ENCODE measurements at places on chromosomes 12 and 14.

- H3K27ac ChIP-seq = no peak overlapping the region
- H3K27me3 ChIP-seq = no peaks in the 10 kb centered on the region
- no peak overlapping the region for H3K4me3 ChIP-seq
- H3K4me1 ChIP-seq = no peaks in the 10 kb centered on the region
- no peak for DNase-seq
- no peaks in the 10 kb centered on the region for H3K36me3 ChIP-seq
Measured at GRCh38 chr14:78509516-78509915, 339.3 kb downstream of the NRXN3 start.

DNA sequence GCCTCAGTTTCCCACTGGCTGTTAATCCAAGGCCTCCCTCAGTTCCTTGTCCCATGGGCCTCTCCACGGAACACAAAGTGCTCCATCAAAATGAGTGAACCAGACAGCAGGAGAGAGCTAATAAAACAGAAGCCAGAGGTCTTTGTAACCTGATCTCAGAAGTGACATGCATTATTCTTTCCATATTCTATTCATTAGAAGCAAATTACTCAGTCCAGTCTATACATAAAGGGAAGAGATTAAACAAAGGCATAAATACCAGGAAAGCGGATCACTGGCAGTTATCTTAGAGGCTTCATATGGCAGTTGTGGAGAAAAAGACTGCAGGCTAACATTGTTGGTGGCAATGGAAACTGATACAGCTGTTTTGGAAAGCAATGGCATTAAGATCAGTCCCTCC is 170.6 kb upstream of the GARIN6 start:
- H3K36me3 ChIP-seq = no peaks in the 10 kb centered on the region
- DNase-seq = no peak
- no peaks in the 10 kb centered on the region for H3K27me3 ChIP-seq
- H3K4me1 ChIP-seq = no peaks in the 10 kb centered on the region

GRCh38 chr12:124566997-124567672 is at the start of gene NCOR2:
Gene NCOR2 (minus strand): TSS chr12:124567612. CDS start chr12:124495251, 72,361 bp downstream.
- no peaks in the 10 kb centered on the region for H3K36me3 ChIP-seq
- H3K27me3 ChIP-seq = no peaks in the 10 kb centered on the region
- H3K4me1 ChIP-seq = peaks cover 23% of the 10 kb centered on the region
- H3K27ac ChIP-seq = peak within 1 kb of the TSS; percentile 96
- peak within 1 kb of the TSS; percentile 93 for H3K4me3 ChIP-seq
- peak; percentile 71 for DNase-seq

- H3K27ac ChIP-seq = no peak overlapping the region
- no peak overlapping the region for H3K4me3 ChIP-seq
- H3K36me3 ChIP-seq = no peaks in the 10 kb centered on the region
- DNase-seq = no peak
Measured at GRCh38 chr14:50619569-50620141, 48.5 kb downstream of the SAV1 start.

Measured in ovary (tissue), 10 donors.